ENCODE measurements at places on chromosomes 12 and 14. TPM values are rescaled to one million over a fixed set of nuclear protein-coding genes. Genes with fewer than 3 reads are reported as not detected.

KRT78 gene
- not detected for total RNA-seq

NRL gene
- 0.95 TPM for total RNA-seq

GDF11 gene
- total RNA-seq, result 4.5 TPM

DIO2 gene
- 11.5 TPM for total RNA-seq

BCL11B gene
- total RNA-seq, result under 0.01 TPM

NKX2-8 gene
- not detected for total RNA-seq

CEP83 gene
- 4.6 TPM for total RNA-seq

CMTM5 gene
- total RNA-seq, result not detected

HOXC9 gene
- 0.52 TPM for total RNA-seq

POTEG gene
- total RNA-seq, result not detected

SLC10A1 gene
- not detected for total RNA-seq

C12orf54 gene
- not detected for total RNA-seq

TOMM20L gene
- not detected for total RNA-seq

RAPGEF3 gene
- 7.0 TPM for total RNA-seq

TMCC3 gene
- total RNA-seq, result 0.47 TPM

RNASE12 gene
- total RNA-seq, result not detected

PLEKHH1 gene
- 0.34 TPM for total RNA-seq

SGPP1 gene
- total RNA-seq, result 18.6 TPM

PGAM5 gene
- total RNA-seq, result 14.0 TPM

PZP gene
- total RNA-seq, result not detected

MAPK1IP1L gene
- total RNA-seq, result 8.5 TPM
